ENCODE measurements at places on chromosomes 6 and 20.
A peak's percentile ranks its signal among the peaks of the same experiment; 100 is the strongest.

DNA sequence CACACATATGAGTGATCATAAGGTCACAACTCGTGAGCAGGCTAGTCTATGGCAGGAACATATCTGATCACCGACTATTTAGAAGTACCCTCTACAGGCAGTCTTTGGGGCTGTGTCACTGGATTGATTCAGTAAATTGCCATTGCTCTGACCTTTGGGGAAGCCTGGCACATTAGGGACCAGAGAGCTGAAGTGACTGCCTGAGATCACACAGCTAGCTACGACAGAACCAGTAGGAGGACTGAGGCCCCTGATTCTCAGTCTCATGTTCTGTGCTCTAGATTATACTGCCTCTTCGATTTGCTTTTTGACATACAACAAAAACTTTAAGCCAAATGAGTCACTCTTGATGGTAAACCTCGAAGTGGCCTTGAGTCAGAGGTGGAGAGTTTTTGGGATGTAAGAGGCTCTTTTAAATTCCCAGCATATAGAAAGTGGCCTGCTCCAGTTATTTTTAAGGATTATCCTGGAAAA is 247.5 kb upstream of the SUPT3H start:
- H3K4me1 ChIP-seq: peaks cover 66% of the 10 kb centered on the region
- H3K4me3 ChIP-seq: peak overlapping the region; percentile 5
- H3K27me3 ChIP-seq: no peaks in the 10 kb centered on the region
- peaks cover 2% of the 10 kb centered on the region for H3K36me3 ChIP-seq
- H3K27ac ChIP-seq: peak overlapping the region; percentile 83

DNA sequence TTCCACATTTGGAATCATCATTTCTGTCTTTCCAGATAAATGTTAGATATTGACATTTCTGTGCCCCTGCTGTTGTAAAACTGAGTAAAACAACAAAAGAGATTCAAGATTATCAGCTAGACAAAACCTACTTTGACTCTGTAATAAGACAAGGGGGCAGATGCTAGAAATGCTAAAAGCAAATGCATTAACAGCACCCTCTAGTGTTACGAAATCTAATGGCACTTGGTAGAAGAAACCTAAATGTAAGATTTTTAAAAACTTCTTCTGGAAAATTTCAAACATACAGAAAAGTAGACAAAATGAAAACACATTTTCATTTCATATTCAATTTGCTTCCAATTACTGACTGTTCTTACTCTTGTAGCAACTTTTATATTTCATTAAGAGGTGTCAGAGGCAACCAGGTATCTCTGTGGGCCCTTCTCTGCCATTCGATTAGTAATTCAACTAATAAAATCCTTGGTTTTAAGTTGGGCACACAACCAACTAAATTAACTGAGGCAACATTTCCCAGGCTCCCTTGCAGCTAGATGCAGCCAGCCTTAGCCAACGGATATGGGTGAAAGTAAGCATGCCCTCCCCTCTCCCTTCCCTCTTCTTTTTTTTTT is 45.0 kb downstream of the SLC23A2 start:
- peaks cover 5% of the 10 kb centered on the region for H3K36me3 ChIP-seq
- DNase-seq: no peak
- no peak overlapping the region for H3K4me3 ChIP-seq
- no peak overlapping the region for H3K27ac ChIP-seq
- no peaks in the 10 kb centered on the region for H3K27me3 ChIP-seq

GRCh38 chr20:49388744-49389143 is 93.7 kb downstream of the KCNB1 start:
- no peak overlapping the region for H3K27ac ChIP-seq
- H3K4me3 ChIP-seq: no peak overlapping the region
- H3K27me3 ChIP-seq: peaks cover 48% of the 10 kb centered on the region
- no peak for DNase-seq
- H3K36me3 ChIP-seq: no peaks in the 10 kb centered on the region

DNA sequence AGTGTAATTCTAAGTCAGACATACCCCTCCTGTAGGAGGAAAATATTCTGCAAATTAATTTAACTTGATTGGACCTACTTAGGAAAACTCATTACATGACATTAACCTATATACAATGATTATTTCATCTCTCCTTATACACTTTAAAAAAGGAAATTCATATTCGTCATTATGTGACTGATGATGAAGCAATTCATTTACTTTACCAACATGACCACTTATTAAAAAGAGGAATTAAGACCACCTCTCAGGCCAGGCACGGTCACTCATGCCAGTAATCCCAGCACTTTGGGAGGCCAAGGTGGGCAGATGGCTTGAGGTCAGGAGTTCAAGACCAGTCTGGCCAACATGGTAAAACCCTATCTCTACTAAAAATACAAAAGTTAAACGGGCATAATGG is 11.6 kb downstream of the AKIRIN2 start:
- H3K4me1 ChIP-seq: peaks cover 75% of the 10 kb centered on the region
- no peaks in the 10 kb centered on the region for H3K27me3 ChIP-seq
- H3K36me3 ChIP-seq: peaks cover 37% of the 10 kb centered on the region
- no peak for DNase-seq

DNA sequence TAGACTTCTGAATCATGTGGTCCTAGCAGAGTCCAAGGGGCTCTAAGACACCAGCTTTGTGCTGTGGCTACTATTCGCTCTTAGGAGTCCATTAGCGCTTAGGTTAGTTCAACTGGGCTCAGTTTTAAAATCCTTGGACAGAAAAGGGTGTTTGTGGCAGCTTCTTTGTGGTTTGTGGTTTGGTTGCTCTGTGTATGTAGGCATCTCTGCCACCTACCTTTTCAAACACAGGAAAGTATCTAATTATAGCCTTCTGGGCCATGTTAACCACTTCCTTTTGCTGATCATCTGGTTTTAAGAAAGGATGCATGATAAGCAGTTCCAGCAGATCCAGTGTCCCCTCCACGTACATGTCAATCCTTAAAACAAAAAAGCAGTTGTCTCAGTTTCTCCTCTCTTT is 10.8 kb downstream of the GSTA4 start:
- H3K4me1 ChIP-seq: peaks cover 79% of the 10 kb centered on the region
- H3K27ac ChIP-seq: peak overlapping the region; percentile 66
- peak; percentile 36 for DNase-seq
- peak overlapping the region; percentile 42 for H3K4me3 ChIP-seq
- peaks cover 15% of the 10 kb centered on the region for H3K27me3 ChIP-seq

DNA sequence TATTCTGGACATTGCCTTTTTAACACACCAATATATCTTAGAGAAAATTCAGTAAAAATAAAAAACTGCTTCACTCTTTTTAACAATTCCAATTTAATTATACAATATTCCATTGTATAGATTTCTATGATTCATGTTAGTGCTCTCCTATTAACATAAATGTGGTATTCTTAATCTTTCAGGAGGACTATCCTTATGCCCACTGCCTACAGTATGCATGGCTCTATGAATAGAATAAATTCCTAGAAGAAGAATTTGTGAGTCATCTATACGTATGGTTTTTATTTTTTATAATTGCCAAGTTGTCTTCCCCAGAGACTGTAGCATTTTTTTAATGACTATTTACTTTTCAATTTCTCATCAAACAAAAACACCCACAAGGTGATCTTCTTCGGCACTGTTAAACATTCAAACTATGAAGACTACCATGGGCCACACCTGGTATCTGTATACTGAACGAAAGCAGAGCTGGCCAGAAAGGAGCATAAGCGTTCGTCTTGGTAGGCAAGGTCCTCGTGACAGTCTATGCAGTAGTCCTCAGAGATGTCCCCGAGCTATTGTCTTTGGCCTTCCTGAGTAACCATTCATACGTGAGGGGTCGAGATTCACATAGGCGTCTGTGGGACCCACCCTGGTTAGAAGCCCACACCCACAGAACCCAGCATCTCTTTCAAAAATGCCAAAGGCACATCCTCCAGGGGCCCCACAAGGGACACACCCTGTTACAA is 74.6 kb downstream of the KIF16B start:
- no peak overlapping the region for H3K27ac ChIP-seq
- no peak overlapping the region for H3K4me3 ChIP-seq
- no peak for DNase-seq
- H3K4me1 ChIP-seq: peaks cover 4% of the 10 kb centered on the region
- H3K36me3 ChIP-seq: peaks cover 7% of the 10 kb centered on the region

GRCh38 chr20:43375591-43375990 is 82.1 kb upstream of the SRSF6 start:
- no peaks in the 10 kb centered on the region for H3K36me3 ChIP-seq
- no peak overlapping the region for H3K27ac ChIP-seq
- DNase-seq: no peak
- no peak overlapping the region for H3K4me3 ChIP-seq
- H3K27me3 ChIP-seq: peaks cover 27% of the 10 kb centered on the region
- no peaks in the 10 kb centered on the region for H3K4me1 ChIP-seq

All from activated naive CD8-positive, alpha-beta T cell treated with anti-CD3 and anti-CD28 coated beads, Interleukin-2, amount 50 U/mL, for 24 hours (primary cell).